ENCODE measurements at places on chromosomes 16 and 17.

- no peak for DNase-seq
Observed at GRCh38 chr17:31691251-31691905, 167.7 kb downstream of the COPRS start.

DNA sequence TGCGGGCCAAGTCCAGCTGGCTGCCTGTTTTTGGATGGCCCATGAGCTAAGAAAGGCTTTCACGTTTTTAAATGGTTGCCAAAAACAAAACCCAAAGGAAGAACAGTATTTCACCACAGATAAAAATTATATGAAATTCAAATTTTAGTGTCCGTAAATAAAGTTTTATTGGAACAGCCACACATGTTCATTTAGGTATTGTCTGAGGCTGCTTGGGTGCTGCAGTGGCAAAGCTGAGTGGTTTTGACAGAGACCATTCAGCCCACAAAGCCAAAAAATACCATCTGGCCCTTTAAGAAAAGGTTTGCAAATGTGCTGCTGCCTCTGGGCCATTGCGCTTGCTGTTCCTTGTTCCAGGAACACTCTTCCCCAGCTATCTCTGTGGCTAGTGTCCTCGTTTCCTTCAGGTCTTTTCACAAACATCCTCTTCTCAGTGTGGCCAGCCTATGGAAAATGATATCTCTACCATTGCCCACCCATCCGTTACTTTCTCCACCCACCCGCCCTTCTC, 232.9 kb upstream of the CIBAR2 start:
- no peak for DNase-seq

GRCh38 chr16:57588831-57589230, 39.6 kb upstream of the ADGRG1 start:
- no peak for DNase-seq

- DNase-seq = no peak
Observed at GRCh38 chr17:79508291-79508716, 102.5 kb downstream of the RBFOX3 start.

GRCh38 chr17:54972406-54973138, 4.0 kb downstream of the STXBP4 start:
- no peak for DNase-seq

GRCh38 chr17:48048384-48049126, 396 bp downstream of the NFE2L1 start:
- DNase-seq = no peak

DNA sequence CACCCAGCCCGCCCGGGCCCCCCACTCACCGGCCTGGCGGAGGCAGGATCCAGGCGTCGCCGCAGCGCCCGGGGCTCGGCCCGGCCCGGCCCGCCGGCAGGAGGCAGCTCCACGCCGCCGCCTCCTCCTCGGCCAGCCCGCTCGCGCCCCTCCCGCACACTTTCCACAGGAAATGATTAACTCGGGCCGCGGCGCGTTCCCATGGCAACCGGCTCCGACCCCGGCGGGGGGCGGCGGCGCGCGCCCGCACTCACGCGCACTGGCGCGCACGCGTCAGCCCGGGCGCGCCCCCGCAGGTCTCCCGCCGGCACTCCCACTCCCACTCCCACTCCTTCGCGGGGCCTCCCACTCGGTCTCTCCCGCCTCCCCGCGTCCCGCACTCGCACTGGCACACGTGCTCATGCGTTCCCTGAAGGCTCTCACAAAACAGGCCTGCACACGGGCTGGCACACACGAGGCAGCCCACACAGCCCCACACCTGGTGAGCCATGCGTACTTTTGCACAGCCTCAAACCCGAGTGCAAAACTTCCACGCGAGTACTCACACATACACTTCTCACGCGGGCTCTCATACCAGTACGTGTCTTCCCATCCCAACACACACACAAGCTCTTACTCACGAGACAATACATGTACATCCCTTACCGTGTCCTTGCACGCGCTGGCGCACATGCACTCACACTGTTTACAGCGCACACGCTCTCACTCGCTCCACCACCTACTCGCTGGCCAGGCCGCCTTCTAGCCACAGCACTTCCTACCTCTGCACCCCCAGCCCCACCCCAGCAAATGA, at the start of gene KIFC3:
KIFC3 (minus strand) TSS at position 151 of the 793 bp plus-strand sequence. CDS start 4,248 bp downstream, outside the sequence.
- peak; percentile 77 for DNase-seq

- DNase-seq = no peak
Observed at GRCh38 chr16:67241008-67241900, 6.0 kb downstream of the FHOD1 start.

GRCh38 chr16:7377231-7377630, 44.6 kb downstream of the RBFOX1 start:
- no peak for DNase-seq

GRCh38 chr16:49353680-49354079, 19.9 kb upstream of the C16orf78 start:
- no peak for DNase-seq

DNA sequence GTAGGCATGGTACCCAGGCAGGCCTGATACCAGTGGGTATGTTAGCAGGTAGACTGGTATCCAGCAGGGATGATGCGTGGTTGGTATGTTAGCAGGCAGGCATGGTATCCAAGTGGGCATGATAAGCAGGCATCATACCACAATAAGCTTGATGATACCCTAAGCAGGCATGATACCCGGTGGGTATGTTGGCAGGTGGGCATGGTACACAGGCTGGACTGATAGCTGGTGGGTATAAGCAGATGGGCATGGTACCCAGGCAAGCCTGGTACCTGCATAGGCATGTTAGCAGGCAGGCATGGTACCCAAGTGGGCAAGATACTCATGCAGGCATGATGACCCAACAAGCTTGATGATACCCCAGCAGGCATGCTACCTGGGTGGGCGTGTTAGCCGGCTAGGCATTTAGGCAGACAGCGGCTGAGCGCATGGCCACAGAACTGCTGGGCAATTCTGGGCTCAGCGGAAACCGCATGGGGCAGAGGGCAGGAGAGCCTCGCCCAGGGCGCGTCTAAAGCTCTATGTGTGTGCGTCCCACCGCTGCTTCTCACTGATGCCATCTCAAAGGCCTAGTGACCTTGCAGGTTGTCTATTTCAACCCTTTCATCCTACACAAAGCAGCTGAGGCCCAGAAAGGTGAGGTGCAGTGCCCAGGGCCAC, 2.3 kb downstream of the SGSH start:
- no peak for DNase-seq

DNA sequence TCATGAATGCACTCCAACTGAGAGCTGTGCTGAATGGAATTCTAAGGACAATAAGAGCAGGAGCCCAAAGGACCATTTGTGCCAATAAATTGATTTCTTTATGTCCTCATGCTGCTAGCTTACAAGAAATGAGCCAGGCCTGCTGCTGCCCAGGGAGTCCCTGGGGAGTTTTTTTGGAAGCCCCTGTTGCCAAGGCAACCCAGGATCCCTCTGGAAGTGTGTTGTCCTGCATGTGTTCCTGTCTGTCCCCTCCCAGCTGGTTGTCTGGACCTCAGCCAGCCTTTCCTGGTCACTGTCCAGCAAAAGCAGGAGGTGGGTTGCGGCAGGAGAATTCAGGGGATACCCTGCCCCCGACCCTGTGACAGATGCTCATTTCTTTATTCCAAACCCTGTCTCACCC, 51.0 kb upstream of the GPRC5B start:
- DNase-seq = no peak

DNA sequence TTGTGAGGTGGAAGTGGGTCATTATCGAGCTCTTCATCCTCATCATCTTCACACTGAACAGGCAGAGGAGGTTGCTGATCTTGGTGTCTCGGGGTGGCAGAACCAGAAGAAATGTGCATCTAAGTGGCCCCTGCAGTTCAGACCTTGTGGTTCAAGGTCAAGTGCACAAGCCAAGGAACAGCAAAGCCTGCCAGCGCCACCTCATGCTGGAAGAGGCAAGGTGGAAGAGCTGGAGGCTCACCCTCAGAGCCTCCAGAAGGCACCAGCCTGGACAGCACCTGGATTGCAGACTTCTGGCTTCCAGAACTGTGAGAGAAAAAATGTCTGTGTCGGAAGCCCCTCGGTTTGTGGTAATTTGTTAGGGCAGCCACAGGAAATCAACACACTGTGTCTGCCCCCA, 32.7 kb downstream of the IFT140 start:
- no peak for DNase-seq

GRCh38 chr17:6752068-6752909, 3.6 kb upstream of the XAF1 start:
- no peak for DNase-seq

DNA sequence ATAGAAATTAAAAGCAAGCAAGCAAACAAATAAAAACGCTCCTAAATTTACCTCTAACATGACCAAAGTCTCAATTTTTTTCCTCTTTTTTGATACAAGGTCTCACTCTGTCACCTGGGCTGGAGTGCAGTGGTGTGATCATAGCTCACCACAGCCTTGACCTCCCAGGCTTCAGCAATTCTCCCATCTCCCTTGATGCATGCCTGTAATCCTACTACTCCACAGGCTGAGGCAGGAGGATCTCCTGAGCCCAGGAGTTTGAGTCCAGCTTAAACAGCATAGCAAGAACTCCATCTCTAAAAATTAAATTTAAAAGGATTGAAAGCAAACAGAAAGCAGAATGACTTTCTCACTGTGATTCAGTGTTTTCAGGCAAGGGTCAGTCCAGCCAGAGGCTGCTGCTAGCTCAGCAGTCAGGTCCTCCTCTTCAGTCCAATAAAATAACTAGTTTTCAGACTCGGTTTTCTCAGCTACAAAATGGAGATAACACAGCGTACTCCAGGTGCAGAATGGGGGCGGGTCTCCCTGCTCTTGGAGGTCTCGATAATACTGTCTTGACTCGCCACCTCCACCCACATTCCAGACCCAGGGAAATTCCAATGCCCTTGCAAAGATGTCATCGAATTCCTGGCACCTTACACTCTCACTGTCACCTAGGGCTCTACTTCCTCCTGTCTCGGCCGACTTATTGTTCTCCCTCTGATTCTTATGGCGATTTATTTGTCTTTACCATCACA, 20.7 kb upstream of the MRTFB start:
- no peak for DNase-seq

GRCh38 chr17:57946798-57947358, 8.3 kb downstream of the CUEDC1 start:
- peak; percentile 45 for DNase-seq

DNA sequence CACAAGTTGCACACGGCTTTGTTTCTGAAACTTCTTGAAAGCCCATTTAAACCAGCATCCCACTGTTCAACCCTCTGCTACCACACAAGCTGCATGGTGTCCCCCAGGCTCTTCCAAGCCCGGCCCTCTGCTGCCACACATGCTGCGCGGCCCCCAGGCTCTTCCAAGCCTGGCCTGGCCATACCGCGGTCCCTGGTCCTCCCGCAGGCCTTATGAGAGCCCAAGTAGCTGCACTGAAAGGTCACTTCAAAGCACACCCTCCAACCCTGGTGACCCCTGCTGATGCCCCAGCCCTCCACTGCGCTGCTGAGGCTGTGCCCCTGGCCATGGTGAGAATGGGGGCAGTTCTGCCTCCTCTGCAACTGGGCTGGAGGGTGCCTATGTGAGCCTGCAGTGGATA, 25.9 kb upstream of the PVALEF start:
- no peak for DNase-seq

DNA sequence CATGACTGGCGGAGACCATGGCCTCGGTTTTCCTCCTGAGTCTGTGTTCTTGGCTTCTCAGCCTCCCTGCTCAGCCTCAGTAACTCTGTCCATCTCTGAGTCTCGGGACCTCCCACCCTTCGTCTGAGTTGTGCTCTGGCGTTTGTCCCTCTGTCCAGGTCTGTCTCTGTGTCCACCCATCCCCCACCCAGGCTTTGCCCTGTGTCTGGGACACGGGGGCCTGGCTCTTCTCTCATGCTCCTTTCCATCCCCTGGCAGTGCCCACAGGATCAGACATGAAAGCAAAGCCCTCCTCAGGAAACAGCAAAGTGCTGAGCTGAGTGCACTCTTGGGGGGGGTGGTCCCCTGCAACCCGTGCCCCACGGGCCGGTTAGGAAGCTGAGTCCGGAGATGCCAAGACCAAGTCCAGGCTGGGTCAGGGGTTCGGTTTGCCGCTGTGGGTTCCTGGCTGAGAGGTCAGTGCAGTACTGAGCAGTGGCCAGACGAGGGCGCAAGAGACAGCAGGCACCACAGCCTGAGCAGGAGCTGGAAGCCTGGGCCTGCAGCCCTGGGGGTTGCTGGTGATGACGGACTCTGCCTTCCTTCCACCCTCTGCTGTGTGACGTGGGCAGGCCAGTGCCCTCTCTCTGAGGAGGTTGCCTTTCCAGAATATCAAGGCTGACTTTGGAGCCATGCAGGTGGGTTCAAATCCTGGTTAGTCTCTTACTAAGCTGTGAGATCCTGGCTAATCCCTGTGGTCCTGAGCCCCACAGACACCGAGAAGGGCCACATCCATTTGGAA, 2.5 kb downstream of the P2RX1 start:
- peak; percentile 85 for DNase-seq

DNA sequence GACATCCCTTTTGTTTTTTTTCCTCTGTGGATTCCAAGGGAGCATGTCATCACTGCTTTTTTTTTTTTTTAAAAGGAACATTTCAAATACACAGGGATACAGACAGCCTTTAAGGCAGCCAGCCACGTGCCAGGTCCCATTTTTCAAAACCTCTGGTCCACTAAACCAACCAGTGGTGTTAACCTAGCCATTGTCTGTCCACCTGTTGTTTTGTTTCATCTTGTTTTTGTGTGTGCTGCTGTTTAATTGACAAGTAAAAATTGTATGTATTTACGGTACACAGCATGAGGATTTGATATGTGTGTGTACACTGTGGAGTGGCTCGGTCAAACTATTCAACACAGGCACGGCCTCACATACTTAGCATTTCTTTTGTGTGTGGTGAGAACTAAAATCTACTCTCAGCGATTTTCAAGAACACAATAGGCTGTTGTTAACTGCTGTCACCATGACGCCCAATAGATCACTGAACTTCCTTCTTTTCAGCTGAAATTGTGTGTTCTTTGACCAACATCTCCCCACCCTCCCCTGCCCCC, 19.2 kb downstream of the TMEM114 start:
- no peak for DNase-seq

GRCh38 chr17:39541652-39542051, 66.1 kb downstream of the NEUROD2 start:
- DNase-seq = no peak

- no peak for DNase-seq
Observed at GRCh38 chr16:19843371-19843770, 41.3 kb downstream of the GPRC5B start.

GRCh38 chr16:77761204-77761603, 27.2 kb upstream of the VAT1L start:
- DNase-seq = no peak

GRCh38 chr16:49183911-49184310, 97.7 kb downstream of the CBLN1 start:
- no peak for DNase-seq

GRCh38 chr16:73887911-73888310, 408.7 kb upstream of the PSMD7 start:
- no peak for DNase-seq
